Pulmonary artery endothelial cell (primary cell): ENCODE measurements at places on chromosomes 2 and 18. TPM values are rescaled to one million over a fixed set of nuclear protein-coding genes. Genes with fewer than 3 reads are reported as not detected.

The C1GALT1C1L gene
- 0.18 and 0.20 TPM in 2 replicates for total RNA-seq

The EDAR gene
- total RNA-seq, result not detected in 2 replicates

The TMEFF2 gene
- 0.04 TPM in 1 of 2 replicates, not detected in the other for total RNA-seq

The ADRA2B gene
- total RNA-seq, result not detected in 2 replicates

The CAPN14 gene
- 0.07 TPM in 1 of 2 replicates, not detected in the other for total RNA-seq

The SLC4A3 gene
- total RNA-seq, result 0.07 and 0.13 TPM in 2 replicates

The INHBB gene
- total RNA-seq, result 0.25 and 1.7 TPM in 2 replicates

The CPO gene
- not detected in 2 replicates for total RNA-seq

The TCF23 gene
- not detected in 2 replicates for total RNA-seq

The PROC gene
- not detected in 2 replicates for total RNA-seq

The FOXD4L1 gene
- 0.07 and 0.11 TPM in 2 replicates for total RNA-seq

The SLC25A12 gene
- total RNA-seq, result 17.9 and 18.3 TPM in 2 replicates

The MAP2 gene
- 14.5 and 24.9 TPM in 2 replicates for total RNA-seq

The MAPK4 gene
- not detected in 2 replicates for total RNA-seq

The BOD1L2 gene
- not detected in 2 replicates for total RNA-seq

The NRP2 gene
- 43.3 and 82.0 TPM in 2 replicates for total RNA-seq

The PLA2R1 gene
- 19.6 and 25.2 TPM in 2 replicates for total RNA-seq

The UGT1A3 gene
- not detected in 2 replicates for total RNA-seq

The KLHL29 gene
- total RNA-seq, result 4.2 and 5.6 TPM in 2 replicates

The RAX gene
- not detected in 2 replicates for total RNA-seq

The EPB41L3 gene
- total RNA-seq, result 92.4 and 122 TPM in 2 replicates

The HAAO gene
- total RNA-seq, result 0.18 and 0.20 TPM in 2 replicates
